ENCODE measurements at places on chromosomes 13 and 19.

DNA sequence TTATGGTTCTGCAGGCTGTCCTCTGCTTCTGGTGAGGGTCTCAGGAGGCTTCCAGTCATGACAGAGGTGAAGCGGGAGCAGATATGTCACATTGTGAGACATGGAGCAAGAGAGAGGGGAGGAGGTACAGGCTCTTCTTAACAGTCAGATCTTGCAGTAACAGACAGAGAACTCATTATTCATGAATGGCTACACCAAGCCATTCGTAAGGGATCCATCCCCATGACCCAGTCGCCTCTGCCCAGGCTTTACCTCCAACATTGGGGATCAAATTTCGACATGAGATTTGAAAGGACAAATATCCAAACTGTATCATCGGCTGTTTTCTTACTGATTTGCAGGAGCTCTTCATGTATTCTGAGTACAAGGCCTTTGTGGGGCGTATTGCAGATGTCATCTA lies 21.7 kb downstream of the ZNF507 start:
- DNase-seq, result no peak

- DNase-seq, result no peak
Observed at GRCh38 chr19:46195104-46195503, 34.4 kb upstream of the IGFL1 start.

DNA sequence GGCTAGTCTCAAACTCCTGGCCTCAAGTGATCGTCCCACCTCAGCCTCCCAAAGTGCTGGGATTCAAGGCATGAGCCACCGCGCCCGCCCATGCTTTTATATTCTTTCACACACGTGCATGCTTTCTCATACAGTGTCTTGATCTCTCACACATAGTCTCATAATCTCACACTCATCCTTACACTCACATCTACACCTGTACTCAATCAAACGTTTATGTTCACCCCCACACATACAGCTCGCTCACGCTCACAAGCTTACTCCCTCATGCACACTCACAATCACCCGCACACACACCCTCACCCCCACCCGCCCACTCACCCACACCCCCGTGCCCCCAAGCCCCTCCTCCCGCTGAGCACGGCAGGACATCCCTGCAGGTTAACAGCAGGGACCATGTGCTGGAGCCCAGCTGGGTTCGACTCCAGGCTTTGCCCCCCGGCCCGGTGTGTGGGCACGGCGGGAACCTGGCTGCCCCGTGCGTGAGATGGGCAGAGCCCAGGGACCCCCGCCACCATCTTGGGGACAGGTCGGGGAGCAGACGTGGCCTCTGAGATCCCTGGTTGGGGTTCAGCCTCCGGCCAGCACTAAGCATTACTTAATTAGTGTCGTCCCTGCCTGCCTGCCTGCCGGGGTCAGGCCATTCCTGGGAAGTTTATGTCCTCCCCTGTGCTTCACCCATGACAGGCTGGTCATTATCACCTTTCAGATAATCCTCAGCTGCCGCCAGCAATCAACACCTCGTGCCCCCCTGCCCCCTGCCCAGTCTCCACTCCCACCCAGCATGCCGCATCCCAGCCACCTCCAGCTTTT lies 11.4 kb downstream of the SBK2 start:
- no peak for DNase-seq

- DNase-seq, result no peak
Observed at GRCh38 chr19:27652281-27652680, 1560.7 kb downstream of the UQCRFS1 start.

GRCh38 chr13:47413112-47413511 lies 516.3 kb upstream of the HTR2A start:
- DNase-seq, result no peak

DNA sequence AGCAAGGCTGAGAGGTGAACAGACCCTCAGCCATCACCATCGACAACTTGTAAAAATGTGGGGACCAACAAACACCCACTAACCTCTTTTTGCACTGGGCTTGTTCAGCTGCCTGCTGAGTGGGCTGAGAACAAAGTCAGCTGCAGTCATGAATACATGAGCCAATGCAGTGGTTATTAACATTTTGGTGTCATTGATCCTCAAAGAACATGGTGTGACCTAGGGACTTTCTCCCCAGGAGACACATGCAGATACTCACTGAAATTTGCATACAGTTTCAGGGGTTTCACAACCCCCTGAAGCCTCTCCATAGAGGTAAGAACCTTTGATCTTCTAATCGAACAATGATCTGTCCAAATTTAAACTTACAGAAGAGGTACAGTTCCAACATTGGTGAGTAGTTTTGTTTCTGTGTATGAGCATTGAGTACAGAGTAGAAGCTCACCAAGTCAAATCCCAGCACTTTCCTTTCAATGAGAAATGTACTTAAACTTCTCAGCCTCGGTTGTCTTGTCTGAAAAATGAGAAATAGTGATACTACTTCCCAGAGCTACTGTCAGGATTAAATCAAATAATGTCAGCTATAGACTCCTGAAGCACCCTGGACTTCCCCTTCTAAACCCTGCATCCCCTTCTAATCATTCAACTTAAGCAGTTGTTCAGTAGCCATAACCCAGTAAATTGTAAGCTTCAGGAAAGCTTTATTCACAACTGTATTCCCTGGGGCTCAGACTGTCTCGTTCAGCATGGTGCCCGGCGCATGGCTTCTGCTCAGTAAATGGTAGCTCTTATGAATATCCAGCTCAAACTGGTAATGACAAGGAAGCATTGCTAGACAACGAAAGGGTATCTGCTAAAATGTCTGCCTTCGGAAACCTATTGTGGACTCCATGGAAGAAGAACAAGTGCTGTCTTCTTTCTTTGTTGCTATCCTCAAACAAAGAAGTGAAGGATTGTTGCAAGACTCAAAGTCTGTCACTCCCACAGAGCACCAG lies 148.7 kb downstream of the FOXO1 start:
- DNase-seq, result no peak

Data from RPMI8226 (cell line).